Cardiac septum (tissue), 1 donor: ENCODE measurements at places on chromosomes 5 and 9.

- no peak for DNase-seq
These were observed 138.0 kb downstream of the PIK3R1 start for GRCh38 chr5:68353605-68354004.

GRCh38 chr9:25876248-25876647, 198.0 kb upstream of the TUSC1 start:
- no peak for DNase-seq

DNA sequence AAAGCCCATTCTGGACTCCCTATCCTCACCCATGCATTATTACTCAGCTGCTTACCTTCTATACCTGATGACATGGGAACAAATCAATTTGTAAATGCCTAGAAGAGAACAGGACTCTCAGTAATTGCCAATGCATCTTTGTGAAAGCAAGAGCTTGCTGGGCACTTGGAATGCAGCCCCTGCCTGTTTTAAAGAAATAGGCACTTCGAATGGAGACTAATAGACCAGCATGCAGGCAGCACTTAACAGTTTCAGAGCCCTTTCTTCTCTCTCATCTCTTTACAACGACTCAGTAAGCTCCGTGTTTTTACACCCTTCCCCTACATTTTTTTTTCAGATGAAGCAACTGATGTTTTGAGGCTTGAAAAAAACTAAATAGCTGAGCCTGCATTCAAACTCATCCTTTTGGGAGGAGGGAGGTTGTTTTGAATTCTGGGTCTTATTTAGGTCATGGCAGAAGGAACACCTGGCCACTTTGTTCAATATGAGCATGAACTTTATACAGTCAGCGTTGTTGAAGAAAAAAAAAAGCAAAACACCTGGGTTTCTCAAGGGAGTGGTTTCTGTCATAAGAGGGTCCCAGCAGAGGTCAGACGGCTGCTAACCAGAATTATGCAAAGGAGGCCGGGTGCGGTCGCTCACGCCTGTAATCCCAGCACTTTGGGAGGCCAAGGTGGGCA, 34.6 kb upstream of the WHRN start:
- DNase-seq, result no peak

DNA sequence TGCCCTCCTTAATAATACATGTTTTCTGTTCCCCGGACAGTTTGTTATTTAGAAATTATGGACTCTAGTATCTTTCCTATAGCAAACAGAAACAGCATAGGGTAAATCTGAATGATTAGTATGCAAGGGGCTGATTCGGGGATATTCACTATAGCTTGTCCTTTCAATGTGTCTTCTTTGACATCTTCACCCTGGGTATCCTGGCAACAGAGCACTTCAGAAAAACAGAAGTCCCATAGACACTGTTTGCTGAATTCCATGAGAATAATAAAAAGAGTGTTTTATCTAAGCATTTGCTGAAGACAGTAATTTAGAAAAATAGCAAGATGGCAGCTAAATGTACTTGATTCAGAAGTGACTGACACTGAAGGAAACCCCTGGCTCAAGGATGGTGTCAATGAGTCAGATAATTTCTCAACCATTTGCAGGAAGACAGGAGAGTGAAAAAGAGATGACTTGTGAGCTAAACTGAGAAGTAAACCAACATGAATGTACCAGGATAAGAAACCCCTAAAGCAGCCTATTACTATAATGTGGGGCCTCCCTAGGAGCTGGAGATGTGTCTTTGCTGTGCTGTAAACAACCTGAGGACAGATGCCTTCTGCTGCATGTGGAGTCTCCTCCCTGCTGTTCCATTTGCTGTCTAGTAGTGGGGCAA, 246.2 kb downstream of the MAN2A1 start:
- no peak for DNase-seq

DNA sequence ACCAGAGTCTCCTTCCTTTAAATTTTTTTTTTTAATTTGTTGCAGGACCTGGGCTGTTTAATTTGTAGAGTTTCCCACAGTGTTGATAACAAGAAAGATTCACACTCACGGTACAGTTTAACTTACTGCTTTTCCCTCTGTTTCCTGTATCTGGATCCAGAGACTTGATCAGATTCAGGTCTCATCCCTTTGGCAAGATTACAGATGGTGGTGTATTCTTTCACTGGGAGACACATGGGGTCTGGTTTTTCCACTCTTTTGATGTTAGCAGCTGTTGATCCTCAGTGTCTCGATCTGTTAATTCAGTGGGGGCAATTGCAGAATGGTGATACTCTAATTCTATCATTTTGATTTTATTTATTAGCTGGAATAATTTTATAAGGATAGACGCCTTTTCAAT, 75.4 kb upstream of the TNFAIP8 start:
- no peak for DNase-seq

GRCh38 chr5:161305601-161306000, 240.9 kb downstream of the GABRB2 start:
- no peak for DNase-seq

GRCh38 chr5:126857472-126858410, 80.8 kb downstream of the LMNB1 start:
- DNase-seq, result no peak

GRCh38 chr5:88377705-88378656, 109.3 kb upstream of the TMEM161B start:
- DNase-seq, result no peak

DNA sequence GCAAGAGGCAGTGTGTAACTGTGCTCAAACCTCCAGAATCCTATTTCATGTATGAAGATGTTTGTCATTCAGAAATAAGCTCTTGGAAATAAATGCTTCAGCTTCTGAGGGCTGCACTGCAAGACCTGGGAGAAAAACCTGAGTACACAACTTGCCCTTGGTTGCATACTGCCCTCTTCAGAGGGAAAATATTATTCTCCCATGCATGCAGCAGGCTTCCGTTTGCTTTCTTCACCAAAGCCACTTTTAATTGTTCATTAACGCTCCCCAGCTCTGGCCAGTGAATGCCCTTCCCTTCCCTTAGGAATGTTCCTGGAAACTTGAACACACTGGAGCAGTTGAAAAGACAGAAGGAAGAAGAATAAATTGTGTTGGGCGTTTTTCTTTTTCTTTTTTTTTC, 2.5 kb upstream of the WHRN start:
- no peak for DNase-seq

GRCh38 chr5:34970552-34970951, 41.2 kb downstream of the DNAJC21 start:
- DNase-seq, result no peak

- no peak for DNase-seq
These were observed 319.1 kb downstream of the GLIS3 start for GRCh38 chr9:3980771-3981170.

GRCh38 chr9:128846680-128847030, 17.1 kb upstream of the SPOUT1 start:
- no peak for DNase-seq

DNA sequence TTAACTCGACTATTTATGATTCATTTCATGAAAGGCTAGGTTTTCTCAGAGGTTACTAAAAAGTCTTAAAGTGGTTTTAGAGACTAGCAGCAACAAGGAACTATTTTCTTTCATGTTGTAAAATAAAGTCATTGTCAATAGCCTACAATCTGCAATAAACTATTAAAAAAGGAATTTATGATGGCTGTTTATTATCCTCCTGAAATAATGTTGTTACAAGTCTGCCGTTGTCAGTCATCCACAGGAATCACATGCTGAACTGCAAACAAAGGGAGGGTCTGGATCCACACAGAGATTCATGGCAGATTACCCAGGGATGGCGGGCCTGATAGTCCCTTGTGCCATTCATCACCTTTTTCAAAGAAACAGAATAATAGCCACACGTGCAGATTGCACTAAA, 49.2 kb downstream of the TMEM174 start:
- no peak for DNase-seq

DNA sequence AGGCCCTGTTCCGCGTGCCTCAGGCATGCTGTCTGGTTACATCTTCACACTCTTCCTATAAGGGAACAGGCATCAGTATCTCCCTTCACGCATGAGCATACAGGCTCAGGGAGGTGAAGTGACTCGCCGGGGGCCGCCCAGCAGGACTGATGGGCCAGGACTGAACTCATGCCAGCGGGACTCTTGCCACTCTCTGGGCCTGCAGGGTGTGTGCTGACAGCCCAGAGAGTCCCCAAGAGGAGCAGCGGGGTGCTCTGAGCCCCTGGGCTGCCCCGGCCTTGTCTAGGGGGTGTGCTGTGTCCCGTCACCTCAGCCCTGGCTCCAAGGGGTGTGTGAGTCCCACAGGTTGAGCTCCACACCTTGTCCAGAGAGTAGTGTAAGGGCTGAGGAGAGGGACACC, 9.9 kb downstream of the KCNT1 start:
- no peak for DNase-seq
